ENCODE measurements at places on chromosomes 12 and 14.

DNA sequence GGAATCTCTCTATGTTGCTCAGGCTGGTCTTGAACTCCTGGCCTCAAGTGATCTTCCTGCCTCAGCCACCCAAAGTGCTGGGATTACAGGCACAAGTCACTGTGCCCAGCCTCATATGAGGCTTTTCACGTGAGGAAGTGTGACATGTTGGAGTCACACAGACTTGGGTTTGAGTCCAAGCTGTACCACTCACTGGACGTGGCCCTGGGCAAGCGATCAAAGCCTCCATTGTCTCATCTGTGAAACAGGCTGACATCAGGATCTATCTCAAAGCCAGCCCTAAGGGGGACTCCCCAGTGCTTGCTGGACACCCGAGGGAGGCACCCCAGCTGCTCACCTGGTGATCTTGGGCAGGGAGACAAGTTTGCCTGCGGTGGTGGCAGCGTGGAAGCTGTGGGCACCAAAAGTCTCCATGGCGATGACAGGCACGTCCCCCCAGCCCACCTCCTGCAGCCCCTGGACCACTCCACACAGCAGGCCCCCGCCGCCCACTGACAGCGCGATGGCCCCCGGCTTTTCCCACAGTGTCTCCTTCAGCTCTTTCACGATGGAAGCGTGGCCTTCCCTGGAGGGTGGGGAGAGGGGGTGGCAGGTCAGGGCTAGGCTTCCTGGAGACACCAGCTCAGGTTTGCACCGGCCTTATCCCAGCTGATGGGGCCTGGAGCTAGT, 6.7 kb downstream of the SDS start:
- DNase-seq = no peak

DNA sequence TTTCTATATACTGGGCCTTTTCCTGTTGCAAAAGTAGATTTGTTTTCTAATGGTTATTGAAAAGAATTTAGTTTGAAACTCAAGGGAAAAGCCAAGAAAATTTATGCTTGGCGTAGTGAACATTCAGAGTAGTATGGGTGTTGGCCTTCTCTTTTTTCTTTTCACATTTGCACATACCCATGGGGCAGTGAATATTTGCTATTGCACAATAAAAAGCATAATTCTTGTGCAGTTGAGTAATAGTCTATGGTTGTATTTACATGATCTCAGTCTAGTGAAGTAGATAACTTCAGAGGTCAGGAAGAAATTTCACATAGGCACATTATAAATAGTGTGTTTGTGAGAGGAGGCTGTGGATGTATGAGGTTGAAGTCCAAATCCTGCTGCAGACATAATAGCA, 158.1 kb downstream of the FLRT2 start:
- no peak for DNase-seq

DNA sequence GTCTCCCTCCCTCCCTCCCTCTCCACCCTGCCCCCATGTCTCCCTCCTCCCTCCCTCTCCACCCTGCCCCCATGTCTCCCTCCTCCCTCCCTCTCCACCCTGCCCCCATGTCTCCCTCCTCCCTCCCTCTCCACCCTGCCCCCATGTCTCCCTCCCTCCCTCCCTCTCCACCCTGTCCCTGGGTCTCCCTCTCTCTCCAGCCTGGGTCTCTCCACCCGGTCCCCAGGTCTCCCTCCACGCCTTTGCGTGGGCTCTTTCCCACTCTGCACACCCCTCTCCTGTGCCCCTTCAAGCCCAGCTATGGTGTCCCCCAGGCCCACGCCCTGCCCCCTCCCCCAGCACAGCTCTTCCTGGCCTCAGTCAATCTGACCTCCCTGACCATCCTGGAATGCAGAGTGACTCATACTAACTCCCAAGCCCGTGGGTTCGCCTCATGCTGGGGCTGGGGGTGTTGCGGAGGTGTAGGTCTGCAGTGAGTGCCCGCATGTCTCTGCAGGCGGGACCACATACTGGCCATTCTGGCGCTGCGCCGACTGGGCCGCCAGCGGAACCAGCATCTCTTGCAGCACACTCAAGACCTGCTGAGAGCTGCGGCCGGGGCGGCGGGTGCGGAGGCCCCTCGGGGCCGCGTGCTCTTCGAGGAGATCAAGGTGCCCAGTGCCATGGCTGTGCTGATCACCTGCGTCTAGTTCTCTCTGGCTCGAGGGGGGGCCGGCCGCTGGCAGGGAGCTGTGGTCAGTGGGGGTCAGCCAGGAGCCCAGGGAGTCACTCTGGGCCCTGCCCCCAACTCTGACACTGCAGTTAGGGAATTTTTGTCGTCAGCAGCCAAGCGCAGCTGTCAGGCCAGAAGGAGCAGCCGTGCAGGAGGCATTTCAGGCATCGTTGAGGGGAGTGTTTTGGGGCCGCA, 13.5 kb upstream of the TNFAIP2 start:
- no peak for DNase-seq

DNA sequence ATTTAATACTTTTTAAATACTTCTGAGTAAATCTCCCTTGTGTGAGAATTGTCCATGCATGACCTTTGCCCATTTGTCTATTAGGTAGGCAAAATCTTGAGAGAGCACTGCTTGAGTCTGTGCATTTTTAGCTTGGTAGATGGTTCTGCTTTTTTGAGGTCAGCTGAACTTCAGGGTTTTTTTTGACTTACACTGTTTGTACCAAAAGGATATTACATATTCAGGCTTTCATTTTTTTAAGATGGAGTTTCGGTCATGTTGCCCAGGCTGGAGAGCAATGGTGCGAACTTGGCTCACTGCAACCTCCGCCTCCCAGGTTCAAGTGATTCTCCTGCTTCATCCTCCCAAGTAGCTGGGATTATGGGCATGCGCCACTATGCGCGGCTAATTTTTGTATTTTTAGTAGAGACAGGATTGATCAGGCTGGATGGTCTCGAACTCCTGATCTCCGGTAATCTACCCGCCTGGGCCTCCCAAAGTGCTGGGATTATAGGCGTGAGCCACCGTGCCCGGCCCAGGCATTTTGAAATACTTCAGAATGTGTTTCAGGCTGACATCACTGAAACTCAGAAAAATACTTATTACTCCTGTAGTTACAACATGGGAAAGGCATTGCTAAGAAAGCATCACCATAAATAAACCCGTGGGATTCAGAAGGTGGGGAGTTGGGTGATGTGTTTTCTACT, 11.1 kb downstream of the RASSF3 start:
- no peak for DNase-seq

GRCh38 chr14:106562451-106562850, 1036.1 kb downstream of the TMEM121 start:
- DNase-seq = no peak

- DNase-seq = peak; percentile 48
Observed at GRCh38 chr12:103799857-103800771, 40.9 kb downstream of the NT5DC3 start.

- no peak for DNase-seq
Observed at GRCh38 chr12:51926718-51927117, 19.4 kb downstream of the ACVRL1 start.

DNA sequence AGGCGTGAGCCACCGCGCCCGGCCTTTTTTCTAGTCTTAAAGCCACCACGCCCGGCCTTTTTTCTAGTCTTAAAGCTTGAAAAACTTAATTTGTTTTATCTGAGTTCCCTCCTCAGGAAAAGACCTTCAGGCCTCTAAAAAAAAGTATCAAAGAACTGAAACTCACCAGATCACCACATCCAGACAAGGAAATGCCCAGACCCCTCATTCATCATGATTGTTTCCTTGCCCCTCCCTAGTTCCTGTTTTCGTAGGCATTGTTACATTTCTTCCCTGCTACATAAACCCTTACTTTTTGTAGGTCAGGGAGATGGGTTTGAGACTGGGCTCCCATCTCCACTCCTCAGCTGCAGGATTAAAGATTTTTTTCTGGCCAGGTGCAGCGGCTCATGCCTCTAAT, 21.1 kb upstream of the VWF start:
- DNase-seq = no peak

GRCh38 chr14:55929136-55929535, 189.1 kb upstream of the PELI2 start:
- DNase-seq = no peak

- no peak for DNase-seq
Observed at GRCh38 chr12:64080319-64081007, 141.6 kb downstream of the KICS2 start.

DNA sequence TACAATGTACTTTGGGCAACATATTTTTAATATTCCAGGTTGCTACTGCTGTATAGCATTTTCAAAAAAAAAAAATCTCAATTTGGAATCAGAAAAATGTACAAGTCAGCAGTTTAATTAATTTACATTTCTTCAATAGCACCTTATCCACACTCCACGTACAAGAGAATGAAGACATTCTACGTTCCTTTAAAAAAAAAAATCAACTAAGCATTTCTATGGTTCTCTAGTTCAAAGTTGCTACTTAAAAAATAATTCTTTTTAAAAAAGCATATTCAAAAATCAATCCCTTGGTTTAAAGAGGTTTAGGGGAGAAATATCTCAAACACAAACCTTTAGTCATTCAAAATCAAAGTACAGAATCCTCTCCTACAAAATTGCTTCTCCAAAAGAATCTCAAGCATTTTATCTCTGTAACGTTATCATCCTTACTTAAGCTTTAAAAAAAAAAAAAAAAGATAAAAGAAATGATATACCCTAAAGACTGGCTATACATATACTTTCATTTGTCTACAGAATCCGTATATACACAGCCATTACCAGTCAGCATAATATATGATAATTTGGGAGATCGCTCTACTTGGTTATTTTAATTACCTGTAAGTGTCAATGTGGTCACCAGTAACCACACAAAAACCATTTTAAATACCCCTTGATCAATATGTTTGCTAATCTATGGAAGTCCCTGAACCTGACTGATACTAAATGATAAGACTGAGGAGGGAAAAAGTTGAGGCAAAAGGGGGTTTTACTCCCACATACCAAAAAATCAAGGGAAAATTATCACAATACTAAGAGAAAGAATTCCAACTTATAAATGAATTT, 2.7 kb downstream of the MED13L start:
- no peak for DNase-seq

- no peak for DNase-seq
Observed at GRCh38 chr14:50395448-50395847, 1.2 kb downstream of the CDKL1 start.

GRCh38 chr14:93100570-93100969, 15.2 kb downstream of the ITPK1 start:
- no peak for DNase-seq

- DNase-seq = no peak
Observed at GRCh38 chr12:22083167-22083566, 37.1 kb downstream of the CMAS start.

GRCh38 chr12:124709722-124710687, 142.6 kb upstream of the NCOR2 start:
- no peak for DNase-seq

DNA sequence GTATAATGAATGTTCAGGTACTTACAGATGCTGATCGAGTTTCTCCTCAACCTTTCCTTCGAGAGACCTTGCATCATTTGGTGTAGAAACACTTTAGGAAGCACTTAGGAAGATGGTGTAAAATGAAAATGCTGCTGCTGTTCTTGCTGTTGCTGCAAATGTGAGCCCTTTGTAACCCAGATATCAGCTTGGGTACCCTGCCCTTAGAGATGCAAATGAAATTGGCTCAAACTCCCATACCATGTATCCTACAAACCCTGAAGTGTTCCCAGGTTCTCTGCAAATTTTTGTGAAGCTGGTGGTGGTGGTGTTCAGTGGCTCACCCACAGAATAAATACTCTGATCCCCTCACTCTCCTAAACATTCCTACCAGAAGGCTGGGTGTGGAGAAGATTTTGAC, 130.8 kb downstream of the SLC25A47 start:
- DNase-seq = no peak

GRCh38 chr12:119373666-119374065, 39.1 kb downstream of the CCDC60 start:
- no peak for DNase-seq

DNA sequence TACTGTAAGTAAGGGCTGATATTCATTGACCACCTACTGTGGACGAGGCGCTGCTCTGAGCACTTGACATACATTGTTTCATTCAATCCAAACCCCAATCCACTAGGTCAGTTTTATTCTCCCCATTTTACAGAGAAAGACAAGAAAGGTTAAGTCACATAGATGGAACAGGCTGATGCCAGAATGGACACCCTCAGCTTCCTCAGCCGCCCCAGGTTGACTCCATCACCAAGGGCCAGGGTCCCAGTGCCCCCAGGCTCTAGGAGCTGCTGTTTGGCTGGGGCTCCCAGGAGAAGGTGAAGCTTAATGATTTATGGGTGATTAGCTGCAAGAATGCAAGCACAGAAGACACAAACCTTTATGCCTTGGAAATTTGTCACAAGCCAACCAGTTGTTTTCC, 671 bp upstream of the AQP2 start:
- no peak for DNase-seq

DNA sequence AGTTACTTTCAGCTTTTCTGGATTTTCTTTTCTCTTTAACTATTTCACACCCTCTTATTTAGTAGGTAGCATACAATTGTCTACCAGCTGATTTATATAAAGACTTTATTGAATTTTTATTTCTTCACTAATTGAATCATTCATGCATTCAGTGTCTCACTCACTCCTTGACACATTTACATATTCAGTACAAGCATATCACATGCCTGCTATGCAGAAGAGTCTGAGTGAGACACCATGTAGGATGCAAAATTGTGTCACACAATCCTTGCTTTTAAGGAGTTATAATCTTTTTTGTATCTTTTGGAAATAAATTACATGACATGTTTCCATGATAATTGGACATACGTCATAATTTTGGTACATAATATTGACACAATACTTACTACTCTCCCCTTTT, 83.0 kb downstream of the AKAP6 start:
- no peak for DNase-seq

DNA sequence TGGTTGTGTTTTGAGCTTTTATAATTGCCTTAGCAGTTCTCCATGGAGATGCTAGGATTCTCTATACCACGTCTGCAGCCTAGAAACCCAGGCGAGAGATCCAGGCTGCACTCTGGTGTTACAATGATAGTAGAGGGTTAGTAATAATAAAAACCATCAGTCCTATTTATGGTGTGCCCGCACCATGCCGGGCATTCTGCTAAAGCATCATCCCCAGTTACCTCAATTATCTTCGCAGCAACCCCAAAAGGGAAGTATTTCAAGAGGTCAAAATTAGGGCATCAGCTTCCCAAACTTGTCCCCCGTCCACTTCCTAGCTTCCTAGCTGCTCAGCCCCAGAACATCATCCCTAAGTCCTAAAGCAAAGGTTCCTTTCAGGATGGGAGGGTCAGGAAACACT, 3.2 kb downstream of the SYNE3 start:
- no peak for DNase-seq

- no peak for DNase-seq
Observed at GRCh38 chr12:123506059-123506842, 27.3 kb downstream of the RILPL1 start.

- no peak for DNase-seq
Observed at GRCh38 chr12:115375186-115375991, 691.4 kb upstream of the TBX3 start.

DNA sequence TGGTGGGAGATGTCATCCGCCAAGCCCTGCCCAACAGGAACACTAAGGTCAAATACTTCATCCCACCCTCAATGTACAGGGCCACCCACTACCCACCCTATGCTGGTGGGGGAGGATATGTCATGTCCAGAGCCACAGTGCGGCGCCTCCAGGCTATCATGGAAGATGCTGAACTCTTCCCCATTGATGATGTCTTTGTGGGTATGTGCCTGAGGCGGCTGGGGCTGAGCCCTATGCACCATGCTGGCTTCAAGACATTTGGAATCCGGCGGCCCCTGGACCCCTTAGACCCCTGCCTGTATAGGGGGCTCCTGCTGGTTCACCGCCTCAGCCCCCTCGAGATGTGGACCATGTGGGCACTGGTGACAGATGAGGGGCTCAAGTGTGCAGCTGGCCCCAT, 3.5 kb downstream of the B3GNT4 start:
- DNase-seq = no peak
